ENCODE measurements at places on chromosomes 5 and 9.

DNA sequence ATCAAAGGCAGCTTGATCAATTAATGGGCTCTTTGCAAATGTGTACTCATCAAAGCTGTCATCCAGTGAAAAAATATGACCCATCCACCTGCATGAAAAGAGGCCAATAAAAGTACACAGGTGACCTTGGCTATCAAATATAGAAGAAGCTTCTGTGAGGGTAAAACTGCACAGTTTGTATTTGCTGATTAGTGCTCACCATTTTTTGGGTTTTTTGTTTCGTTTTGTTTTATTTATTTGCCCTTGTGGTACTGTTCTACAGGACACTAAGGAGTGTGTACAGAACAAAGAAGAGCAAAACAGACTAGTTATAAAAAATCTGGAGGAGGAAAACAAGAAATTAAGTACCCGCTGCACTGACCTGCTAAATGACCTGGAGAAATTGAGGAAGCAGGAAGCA, 101.3 kb downstream of the CNTLN start:
- DNase-seq, result no peak

GRCh38 chr9:87515588-87516221, 18.0 kb downstream of the DAPK1 start:
- DNase-seq, result no peak

- no peak for DNase-seq
Observed at GRCh38 chr5:122385808-122386207, 73.8 kb downstream of the SNCAIP start.

- no peak for DNase-seq
Observed at GRCh38 chr5:54309276-54309675, 1.1 kb downstream of the ARL15 start.

DNA sequence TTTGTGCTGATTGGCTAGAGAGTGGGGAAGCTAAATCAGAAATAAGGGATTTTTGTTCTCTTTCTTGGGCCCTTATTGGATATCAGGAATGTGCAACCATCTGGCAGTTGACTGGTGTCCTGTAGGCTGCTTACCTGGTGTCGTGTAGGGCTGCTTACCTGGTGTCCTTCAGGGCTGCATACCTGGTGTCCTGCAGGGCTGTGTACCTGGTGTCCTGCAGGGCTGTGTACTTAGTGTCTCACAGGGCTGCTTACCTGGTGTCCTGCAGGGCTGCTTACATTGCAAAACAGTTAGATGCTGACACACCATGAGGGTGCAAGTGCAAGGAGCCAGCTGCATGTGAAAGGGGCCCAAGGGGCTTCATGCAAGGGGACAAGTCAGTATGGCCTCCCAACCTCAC, 249.3 kb downstream of the ICE1 start:
- no peak for DNase-seq

- no peak for DNase-seq
Observed at GRCh38 chr5:148961261-148962199, 101.3 kb downstream of the SH3TC2 start.

DNA sequence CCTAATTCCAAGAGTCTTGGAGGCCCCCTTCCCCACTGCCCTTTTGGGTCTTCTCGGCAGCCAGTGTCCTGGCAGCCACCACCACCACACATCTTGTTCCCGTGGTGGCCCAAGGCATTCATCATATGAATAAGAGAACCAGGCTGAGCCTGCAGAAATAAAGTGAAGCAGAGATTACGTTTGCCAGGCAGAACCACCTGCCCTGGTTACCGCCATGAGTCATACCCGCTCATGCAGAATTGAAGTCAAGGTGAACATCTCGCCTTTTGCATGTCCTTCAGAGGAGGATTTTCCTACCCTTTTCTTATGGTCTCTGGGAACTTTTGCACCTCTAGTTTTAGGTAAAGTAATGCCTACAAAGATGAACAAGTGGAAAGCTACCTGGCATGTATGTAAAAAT, 119.5 kb upstream of the LMX1B start:
- DNase-seq, result no peak

- DNase-seq, result no peak
Observed at GRCh38 chr5:128262911-128263310, 179.3 kb downstream of the SLC12A2 start.

GRCh38 chr5:140953234-140953633, 13.0 kb upstream of the PCDHAC2 start:
- DNase-seq, result no peak

DNA sequence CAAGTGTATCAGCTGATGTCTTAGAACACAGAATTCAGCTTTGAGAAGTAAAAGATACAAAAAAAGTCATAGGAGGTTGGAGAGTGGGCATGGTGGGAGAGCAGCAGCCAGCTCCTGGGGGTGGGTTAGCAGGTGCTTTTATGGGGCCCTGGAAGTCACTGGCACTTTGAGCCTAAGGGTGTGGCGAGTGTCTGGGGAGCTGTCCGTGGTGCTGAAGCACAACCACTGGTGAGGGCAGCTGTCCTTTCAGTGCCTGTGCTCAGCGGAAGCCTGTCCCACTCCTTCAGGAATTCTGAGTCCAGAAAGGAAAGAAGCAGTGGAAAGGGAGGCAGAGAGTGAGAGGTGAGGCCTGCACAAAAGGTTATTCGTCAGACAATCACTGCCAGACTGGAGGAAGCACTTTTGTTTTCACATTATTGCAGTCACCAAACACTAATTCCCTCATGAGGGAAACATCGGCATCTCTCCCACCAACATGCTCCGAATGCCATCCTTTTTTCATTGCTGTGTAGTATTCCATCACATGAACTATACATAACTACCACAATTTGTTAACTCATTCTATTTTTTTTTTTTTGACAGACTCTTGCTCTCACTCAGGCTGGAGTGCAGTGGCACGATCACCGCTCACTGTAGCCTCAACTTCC, 59.4 kb upstream of the RAPGEF1 start:
- DNase-seq, result no peak

GRCh38 chr9:5556101-5556705, 45.9 kb downstream of the PDCD1LG2 start:
- DNase-seq, result no peak

GRCh38 chr5:2780421-2781171, 29.1 kb upstream of the IRX2 start:
- DNase-seq, result peak; percentile 57

DNA sequence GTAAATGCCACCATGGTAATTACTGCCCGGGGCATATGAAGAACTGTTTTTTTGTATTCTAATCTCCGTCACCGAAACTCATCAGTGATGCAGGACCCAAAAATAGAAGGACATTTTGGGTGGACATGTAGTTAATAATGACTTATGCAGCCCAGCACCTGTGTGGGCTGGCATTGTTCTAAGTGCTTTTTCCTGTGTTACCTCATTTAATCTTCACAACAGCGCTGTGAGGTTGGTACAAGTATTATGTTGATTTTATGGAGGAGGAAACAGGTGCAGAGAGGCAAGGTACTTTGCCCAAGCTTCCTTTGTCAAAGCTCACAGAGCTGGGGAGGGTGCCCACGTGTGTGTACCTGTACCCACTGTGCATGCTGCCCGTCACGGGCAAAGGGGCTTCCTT, 58.4 kb downstream of the DAPK1 start:
- DNase-seq, result no peak

DNA sequence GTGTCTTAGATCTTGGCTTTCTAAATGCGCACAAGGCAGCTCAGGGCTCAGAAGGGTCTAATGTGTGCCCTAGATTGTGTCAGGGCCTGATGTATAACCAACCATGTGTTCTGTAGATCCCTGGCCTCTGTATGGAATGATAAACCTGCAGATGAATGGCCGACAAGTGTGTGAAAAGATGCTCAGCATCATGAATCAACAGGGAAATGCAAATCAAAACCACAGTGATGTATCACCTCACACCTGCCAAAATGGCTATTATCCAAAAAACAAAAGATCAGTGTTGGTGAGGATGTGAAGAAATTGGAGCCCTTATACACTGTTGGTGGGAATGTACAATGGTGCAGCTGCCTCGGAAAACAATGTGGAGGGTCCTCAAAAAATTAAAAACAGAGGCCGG, 489.8 kb downstream of the SEMA5A start:
- no peak for DNase-seq

GRCh38 chr9:110125207-110125751, 82.7 kb downstream of the C9orf152 start:
- no peak for DNase-seq

- DNase-seq, result no peak
Observed at GRCh38 chr9:89363311-89363670, 45.0 kb downstream of the SECISBP2 start.

GRCh38 chr9:89137542-89138462, 40.8 kb downstream of the SHC3 start:
- DNase-seq, result no peak

Measured in iPS DF 6.9 (cell line).